ENCODE measurements at places on chromosomes 2 and 18.

DNA sequence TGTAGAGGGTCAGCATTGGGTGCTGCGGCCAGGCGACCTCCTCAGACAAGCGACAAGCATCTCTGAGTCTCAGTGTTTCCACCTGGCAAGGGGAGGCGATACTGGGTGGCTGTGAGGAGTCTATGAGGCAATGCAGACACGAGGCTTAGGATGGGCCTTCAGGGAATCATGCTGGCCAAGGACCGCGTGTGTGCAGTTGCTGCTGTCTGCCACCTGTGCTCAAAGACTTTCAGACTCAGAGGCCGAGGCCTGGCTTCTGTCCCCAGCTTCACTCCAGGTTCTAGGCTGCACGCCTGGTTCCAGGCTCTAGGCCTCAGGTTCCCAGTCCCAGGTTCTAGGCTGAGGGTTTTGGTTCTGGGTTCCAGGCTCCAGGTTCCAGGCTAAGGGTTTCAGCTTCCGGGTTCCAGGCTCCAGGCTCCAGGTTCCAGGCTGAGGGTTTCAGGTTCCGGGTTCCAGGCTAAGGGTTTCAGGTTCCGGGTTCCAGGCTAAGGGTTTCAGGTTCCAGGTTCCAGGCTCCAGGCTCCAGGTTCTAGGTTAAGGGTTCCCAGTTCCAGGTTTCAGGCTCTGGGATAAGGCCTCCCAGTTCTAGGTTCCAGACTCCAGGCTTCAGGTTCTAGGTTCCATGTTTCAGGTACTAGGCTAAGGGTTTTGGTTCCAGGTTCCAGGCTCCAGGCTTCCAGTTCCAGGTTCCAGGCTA lies 14.8 kb downstream of the LRRFIP1 start:
- DNase-seq: peak; percentile 29

DNA sequence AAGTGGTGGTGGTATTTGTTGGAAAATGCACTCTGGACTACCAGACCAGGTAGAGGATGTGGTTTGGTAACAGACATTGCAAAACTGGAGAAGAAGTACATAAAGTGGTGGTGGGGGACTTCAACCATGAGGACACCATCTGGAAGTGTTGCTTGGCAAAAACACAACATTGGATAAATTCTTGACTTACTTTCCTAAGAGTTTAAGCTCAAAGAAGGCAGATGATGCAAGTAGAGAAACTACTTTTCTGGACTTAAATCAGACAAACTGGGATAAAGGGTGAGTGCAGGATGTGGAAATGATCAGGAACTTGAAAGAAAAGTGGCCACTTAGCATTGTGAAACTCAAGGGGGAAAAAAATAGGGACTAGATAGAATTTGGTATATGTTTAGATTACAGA lies 487.4 kb downstream of the ZEB2 start:
- no peak for DNase-seq

DNA sequence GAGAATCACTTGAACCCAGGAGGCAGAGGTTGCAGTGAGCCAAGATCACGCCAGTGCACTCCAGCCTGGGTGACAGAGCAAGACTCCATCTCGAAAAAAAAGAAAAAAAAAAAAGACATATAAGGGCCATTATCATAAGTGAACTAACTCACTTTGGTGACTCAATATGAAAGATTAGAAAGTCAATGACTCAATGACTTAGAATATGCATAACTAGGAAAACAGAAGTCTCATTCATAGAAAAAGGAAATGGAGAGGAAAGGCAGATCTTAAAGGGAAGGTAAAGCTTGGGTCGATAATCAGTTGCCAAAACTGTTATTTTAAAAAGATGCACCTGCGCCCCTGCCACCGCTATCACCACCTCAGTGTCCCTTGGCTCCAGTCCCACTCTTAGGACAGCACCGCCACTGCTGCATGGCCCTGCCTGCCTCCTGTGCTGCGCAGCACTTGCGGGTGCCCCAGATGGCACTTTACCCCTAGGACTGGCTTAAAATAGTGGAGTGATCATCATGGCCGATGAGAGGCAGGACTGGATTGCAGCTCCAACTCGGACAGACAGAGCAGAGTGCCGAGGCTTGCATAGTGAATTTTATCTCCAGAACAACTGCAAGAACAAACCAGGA lies 54.7 kb downstream of the INO80D start:
- no peak for DNase-seq

- no peak for DNase-seq
Measured at GRCh38 chr18:8385400-8385799, 223.8 kb upstream of the RAB12 start.

DNA sequence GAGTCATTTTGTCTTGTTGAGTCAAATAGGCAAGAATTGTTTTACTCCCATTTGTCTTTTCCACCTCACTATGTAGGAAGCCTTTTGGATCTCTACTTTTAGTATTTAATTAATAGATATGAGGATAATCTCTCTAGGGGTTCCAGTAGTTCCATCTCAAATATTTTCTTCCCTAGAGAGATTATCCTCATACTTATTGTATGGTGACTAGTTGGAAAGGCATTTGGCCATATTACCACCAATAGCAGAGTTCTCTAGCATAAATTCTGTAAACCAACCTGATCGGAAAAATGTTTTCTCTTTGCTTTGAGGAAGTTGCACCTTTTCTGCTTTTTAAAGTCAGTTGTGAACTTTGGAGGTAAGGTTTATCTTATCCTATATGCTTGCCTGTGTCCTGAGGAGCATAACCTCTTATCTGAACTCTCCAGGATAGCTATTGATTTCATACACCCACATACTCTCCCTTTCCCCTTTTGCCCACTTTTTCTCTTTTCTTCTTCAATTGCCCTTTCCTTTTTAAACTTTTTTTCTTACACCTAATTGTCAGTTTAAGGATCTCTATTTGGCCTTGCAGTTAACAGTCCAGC lies 100.8 kb downstream of the GALNT1 start:
- no peak for DNase-seq

DNA sequence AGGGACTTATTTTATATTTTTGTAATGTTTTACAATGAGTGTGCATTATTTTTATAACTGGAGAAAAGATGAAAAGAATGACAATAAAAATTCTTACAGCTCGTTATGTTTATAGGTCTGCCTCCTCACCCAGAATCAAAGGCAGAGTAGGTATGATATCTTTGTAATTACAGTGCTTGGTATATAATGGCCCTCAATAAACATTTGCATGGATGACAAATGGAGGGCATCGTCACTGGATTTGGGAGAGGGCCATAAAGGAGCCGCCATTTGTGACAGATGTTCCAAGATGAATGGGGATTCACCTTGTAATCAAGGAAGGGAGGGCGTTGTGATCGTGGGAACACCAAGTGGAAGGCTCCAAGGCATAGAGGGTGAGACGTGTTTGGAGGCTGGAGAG lies 22.6 kb upstream of the GIGYF2 start:
- DNase-seq: no peak

GRCh38 chr2:68746408-68746807 lies 11.8 kb downstream of the ARHGAP25 start:
- no peak for DNase-seq

GRCh38 chr2:66497431-66498288 lies 62.7 kb downstream of the MEIS1 start:
- DNase-seq: no peak

DNA sequence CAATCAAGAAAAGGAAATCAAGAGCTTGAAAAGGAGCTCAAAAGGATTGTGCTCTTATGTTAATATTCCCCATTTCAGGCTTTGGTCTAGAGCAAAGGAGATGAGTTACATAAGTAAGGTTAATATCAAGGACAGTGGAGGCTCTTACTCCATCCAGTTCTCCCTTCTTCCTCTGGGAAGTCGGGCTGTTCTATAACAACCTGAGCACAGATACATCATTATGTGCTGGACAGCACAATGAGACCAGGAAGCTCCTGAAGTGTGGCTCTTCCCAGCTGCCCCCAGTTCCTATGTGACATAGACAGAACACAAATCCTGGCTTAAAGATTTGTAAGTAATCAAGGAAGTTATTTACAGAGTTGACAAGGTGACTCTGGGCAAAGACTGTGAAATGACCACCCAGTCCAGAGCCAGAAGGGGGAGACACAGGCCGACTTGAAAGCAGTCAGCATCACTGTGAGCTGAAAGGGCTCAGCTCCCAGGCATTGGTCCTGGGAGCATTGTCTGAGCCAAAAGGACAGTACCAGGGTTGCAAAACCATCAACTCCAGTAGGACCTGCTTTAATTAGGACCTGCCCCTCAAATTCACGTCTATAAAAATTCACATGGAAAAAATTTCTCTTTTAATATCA lies 917.6 kb upstream of the ACVR2A start:
- DNase-seq: peak; percentile 67

GRCh38 chr2:202147775-202148174 lies 74.7 kb downstream of the KIAA2012 start:
- peak; percentile 78 for DNase-seq

DNA sequence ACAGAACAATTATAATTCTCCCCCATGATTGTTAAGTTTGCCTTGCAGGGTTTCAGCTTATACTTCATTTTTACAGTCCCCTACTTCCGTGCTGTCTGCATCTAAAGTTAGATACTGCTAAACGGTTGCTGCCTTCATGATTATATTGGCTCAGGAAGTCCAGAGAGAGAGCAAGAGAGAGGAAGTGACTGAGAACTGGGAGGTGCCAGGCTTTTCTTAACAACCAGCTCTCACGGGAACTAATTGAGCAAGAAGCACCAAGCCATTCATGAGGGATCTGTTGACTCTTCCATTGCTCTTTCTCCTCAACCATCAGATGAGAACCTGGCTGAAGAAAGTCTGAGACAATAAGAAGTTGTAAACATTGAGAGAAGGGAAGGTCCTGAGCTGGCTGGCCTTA lies 125.5 kb upstream of the SIX2 start:
- peak; percentile 56 for DNase-seq

DNA sequence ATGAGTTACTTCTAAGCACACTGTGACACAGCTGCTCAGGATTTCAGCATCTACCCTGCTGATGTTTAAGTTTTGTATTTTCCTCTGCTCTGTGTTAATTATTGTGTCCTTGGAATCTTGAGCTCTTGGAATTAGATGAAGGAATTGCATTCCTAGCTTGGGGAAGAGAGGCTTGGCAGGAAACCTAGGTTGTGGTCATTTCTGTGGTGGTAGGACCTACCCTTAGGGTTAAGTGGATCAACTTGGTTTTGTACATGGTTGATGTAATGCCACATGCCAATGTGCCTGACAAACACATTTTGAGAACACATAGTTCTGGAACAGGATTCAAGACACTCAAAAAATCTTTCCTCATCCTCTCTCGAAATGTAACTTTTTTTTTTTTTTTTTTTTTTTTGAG lies 264.5 kb upstream of the MEX3C start:
- no peak for DNase-seq

GRCh38 chr2:86430368-86430767 lies 10.8 kb upstream of the KDM3A start:
- no peak for DNase-seq

- peak; percentile 68 for DNase-seq
Measured at GRCh38 chr2:202377207-202377761, 1.2 kb downstream of the BMPR2 start.

DNA sequence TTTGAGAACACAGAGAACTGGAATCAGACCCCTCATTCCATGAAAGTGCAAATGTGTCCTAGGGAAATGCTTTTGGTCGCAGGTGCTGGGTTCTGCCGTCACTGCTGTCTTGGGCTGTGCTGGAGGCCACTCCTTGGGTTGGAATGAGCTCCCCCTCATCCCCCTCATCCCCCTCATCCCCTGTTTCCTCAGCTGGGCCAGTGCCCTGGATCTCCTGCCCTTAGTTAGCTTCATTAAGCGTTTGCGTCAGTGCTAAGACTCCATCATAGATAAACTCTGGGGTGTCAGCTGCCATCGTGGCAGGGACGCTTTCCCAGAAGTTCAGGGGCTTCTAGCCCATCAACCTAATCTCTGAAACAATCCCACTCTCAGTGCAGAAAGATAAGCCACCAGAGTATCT lies 97.1 kb upstream of the ZNF516 start:
- no peak for DNase-seq

- no peak for DNase-seq
Measured at GRCh38 chr2:43146083-43146482, 80.3 kb downstream of the ZFP36L2 start.

DNA sequence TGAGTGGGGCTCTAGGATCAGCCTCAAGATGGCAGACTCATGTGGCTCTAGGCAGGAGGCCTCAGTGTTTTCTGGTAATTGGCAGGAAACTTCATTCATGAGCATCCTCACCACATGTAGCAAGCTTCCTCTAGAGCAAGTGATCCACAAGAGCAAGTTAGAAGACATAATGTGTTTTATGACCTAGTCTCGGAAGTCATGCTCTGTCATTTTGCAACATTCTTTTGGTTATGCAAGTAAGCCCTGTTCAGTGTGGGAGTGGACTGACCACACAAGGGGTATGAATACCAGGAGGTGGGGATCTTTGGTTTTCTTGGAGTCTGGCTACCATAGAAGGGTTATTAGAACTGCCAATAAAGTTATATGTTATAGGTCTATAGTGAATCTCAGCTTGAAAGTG lies 66.8 kb upstream of the STK39 start:
- DNase-seq: no peak

GRCh38 chr2:169080250-169081069 lies 11.1 kb downstream of the DHRS9 start:
- DNase-seq: no peak

- no peak for DNase-seq
Measured at GRCh38 chr2:158134055-158134454, 32.4 kb downstream of the UPP2 start.

DNA sequence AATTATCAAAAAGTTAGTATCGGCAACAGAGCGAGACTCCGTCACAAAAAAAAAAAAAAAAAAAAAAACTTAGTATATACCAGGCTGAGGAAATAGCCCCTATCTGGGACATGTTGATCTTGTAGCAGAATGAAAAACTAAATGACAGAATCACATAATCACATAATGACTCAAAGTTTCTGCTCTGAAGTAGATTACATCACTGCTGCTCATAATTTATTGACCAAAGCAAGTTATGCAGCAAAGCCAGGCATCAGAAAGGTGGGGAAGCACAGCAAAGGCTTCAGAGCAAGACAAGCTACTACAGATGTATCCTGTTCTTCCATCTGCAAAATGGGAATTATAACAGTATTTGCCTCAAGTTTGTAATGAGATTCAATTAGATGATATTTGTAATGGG lies 68.1 kb downstream of the BOD1L2 start:
- DNase-seq: no peak

Measured in muscle of leg (tissue), 16 donors.